ENCODE measurements at places on chromosomes 3 and 15.
A peak's percentile ranks its signal among the peaks of the same experiment; 100 is the strongest.

DNA sequence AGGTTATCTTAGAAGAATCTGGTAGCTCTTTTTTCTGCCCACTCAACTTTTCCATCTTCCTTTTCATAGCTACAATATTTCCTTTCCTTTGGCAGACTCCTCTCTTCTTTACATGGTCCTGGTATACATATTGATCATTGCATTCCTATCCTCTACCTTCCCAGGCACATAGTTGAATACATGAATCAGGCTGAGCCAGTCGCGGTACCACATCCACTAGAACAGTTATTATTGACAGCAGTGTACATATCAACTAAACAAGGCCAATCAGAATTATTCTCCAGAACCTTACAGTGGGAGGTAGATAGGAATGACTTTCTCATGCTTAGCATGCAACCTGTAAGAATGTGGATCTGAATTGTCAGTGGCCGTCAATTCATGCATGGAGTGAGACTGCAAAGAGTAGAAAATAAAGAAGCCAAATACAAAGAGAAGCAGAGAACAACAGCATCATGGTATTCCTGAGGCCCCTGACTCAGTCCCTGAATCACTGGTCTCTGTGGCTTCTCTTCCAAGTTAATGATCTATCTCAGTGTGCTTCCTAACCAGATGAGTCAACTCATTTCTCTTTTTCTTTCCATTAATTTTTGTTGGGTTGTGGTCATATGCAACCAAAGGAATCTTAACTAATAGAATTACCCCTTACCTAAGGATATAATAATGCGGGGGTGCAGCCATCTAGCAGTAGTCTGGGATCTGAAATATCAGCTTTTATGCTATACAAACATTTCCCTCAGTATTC, 60.9 kb upstream of the DCBLD2 start:
- peak; percentile 19 for DNase-seq

DNA sequence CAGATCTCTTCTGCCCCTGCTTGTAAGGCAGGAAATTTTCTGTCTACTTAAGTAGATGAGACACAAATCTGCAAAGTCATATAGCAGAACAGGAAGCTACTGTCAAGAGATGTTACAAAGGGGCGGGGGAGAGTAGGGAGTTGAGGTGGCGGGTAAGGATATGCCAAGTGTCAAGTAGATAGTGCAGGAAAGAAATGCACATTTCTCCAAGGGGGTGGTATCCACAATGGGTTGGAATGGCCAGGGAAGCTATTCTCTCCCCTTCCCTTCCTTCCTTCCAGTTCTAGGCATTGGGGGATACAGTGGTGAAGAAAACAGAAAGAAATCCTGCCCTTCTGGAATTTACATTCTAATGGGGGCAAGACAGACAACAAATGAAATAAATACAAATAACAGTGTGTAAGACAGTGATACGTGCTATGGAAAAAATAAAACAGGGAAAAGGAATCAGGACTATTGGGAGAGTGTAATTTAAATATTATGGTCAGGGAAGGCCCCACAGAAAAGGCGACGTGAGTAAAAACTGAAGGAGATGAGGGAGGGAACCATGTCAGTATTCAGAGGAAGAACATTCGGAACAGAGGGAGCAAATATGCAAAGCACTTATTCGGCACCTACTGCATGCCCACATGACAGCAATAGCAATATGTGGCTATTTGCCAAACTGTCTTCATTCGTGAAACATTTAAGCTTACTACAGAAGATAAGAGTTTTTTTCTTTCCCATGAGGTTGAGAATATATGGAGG, 42.8 kb upstream of the RNU6-1 start:
- no peak for DNase-seq

- DNase-seq = no peak
Measured at GRCh38 chr3:128725547-128726022, 398 bp upstream of the RAB7A start.

- no peak for DNase-seq
Measured at GRCh38 chr15:63022663-63023062, 19.9 kb upstream of the TPM1 start.
